ENCODE measurements at places on chromosomes 3 and 15.

DNA sequence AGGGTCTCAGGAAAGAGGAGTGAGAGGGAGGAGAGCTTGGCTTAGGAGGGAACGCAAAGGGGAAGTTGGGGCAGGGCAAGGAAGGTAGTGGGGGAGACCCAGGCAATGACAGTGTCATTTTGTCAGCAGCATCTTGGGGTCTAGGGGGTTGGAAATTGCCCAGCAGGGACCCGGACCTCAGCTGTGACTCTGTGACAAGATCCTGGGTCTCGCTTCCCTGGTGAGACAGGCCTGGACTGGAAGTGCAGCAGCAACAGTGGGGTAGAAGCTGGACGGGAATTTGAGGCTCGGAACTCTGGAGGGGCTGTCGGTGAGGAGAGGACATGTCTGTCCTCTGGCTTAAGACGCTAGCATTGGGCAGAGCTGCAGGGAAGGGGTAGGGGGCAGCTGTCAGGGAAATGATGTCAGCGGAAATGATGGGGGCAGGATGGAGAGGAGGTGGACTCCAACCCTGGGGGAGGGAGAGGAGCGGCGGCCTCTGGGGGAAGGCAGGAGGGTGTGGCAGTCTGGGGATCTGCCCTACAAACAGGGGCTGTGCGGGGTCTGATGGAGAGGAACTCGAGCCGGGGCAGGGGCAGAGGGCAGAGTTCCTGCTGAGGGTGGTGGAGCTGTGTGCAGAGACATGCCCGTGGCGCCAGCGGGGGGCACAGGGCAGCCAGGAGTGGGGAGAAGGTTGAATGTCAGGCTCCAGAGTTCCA is 12.3 kb downstream of the ANPEP start:
- no peak overlapping the region for H3K27ac ChIP-seq
- no peak for DNase-seq
- no peaks in the 10 kb centered on the region for H3K4me1 ChIP-seq
- H3K36me3 ChIP-seq: no peaks in the 10 kb centered on the region

DNA sequence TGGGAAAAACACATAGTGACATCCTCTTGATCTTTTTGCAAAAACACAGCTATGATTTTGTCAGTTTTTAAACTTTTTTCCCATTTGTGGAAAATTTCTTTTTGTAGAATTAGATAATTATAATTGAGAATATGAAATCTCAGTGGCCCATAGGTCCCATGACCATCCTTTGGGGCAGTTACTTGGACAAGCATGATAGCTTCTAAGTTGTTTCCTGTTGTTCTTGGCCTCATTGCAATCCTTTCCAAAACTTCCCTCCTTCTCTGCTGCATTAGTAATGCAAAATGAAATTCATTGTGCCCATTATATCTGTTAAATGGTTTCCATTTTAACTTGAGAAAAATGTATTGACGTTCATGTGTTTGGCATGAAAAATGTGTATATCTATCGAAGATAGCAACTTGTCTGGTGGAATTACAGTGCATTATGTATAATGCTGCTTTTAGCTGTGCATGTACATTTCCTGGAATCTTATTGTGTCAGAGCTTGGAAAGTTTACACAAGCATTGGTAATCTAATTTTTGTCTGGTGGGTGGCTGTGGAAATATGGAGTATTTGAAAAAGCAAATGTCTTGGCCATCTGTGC is 70.0 kb downstream of the MDFIC2 start:
- H3K36me3 ChIP-seq: no peaks in the 10 kb centered on the region
- no peak overlapping the region for H3K27ac ChIP-seq
- H3K27me3 ChIP-seq: peaks cover 3% of the 10 kb centered on the region
- no peaks in the 10 kb centered on the region for H3K4me1 ChIP-seq
- no peak overlapping the region for H3K4me3 ChIP-seq
- DNase-seq: no peak

DNA sequence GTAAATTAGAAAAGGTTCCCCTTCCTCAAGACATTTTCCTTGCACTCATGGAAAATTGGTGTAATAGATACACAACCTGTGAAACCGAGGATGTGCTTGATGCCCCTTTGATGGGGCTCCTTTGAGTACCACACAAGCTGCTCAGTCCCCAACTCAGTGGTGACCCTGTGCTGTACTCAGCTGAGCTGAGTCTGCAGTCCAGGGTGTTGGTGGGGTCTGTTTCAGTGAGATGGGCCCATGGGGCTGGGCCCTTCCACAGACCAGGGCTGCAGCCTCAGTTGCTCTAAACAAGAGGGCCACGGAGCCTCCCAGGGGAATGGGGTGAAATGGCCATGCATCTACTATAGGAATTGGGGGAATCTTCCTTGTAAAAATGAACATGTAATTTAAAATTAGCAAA is 39.3 kb downstream of the KY start:
- no peak overlapping the region for H3K4me3 ChIP-seq
- H3K36me3 ChIP-seq: no peaks in the 10 kb centered on the region
- DNase-seq: no peak
- no peaks in the 10 kb centered on the region for H3K4me1 ChIP-seq
- H3K27me3 ChIP-seq: peaks cover 8% of the 10 kb centered on the region

GRCh38 chr3:172189987-172190603 is 150.7 kb downstream of the FNDC3B start:
- no peak overlapping the region for H3K27ac ChIP-seq
- no peaks in the 10 kb centered on the region for H3K27me3 ChIP-seq
- H3K4me3 ChIP-seq: no peak overlapping the region
- DNase-seq: no peak
- H3K4me1 ChIP-seq: no peaks in the 10 kb centered on the region

- peak overlapping the region; percentile 75 for H3K4me3 ChIP-seq
- peaks cover 36% of the 10 kb centered on the region for H3K27me3 ChIP-seq
- H3K36me3 ChIP-seq: no peaks in the 10 kb centered on the region
- H3K27ac ChIP-seq: 0 out of 2 replicates have a peak overlapping the region, but pooled peaks have one; percentile 30
- no peak for DNase-seq
Observed at GRCh38 chr3:42014458-42014920, 52.6 kb upstream of the ULK4 start.

All from DND-41 (cell line).